ENCODE measurements at places on chromosomes 1 and 21.

DNA sequence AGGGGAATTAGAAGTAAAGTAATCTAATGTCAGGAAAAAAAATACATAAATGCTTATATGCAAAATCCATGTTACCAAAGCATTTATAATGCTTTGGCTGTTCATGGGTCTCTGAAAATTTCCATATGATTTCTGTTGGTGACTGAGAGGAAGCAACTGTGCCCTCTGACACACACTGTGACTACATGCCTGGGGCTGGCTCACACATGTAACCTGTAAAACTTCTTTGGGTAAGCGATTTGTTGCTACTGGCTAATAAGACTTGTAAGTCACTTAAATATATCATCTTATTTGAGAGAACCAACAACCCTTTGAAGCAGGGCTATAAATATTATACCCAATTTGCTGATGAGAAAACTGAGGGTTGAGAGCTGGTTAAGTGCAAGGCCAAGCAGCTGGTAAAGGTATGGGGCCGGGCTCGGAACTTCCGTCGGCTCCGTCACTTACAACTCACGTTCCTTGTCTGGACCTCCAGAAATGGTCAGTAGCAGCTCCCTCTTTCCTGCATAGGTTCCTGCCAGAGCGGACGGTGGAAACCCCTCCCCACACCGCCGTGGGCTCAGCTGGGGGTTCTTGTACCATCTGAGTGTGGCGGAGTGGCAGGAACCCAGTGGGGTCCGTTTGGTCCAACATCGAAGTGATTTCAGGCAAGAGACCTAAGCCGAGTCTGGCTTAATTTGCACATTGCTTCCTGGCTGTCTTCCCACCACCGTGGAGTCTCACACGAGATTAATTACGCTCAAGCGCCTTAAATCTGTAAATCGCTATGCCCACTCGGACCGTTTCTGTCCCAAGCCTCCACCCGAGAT is 714 bp downstream of the DFFA start:
- no peak for DNase-seq

- DNase-seq = no peak
Measured at GRCh38 chr1:236930503-236930902, 73.7 kb downstream of the MT1HL1 start.

DNA sequence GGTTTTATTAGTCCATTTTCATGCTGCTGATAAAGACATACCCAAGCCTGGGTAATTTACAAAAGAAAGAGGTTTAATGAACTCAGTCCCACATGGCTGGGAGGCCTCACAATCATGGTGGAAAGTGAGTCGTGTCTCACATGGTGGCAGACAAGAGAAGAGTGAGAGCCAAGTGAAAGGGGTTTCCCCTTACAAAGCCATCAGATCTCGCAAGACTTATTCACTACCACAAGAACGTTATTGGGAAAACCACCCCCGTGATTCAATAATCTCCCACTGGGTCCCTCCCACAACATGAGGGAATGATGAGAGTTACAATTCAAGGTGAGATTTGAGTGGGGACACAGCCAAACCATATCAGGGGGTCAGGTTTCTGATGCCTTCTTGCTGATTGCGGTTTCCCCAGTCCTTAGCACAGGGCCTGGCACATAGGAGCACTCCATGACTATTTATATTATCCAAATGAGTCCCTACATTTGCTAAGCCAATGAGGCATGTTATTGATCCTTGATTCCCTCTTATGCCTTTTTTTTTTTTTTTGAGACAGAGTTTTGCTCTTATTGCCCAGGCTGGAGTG is 35.3 kb upstream of the PAXBP1 start:
- no peak for DNase-seq

DNA sequence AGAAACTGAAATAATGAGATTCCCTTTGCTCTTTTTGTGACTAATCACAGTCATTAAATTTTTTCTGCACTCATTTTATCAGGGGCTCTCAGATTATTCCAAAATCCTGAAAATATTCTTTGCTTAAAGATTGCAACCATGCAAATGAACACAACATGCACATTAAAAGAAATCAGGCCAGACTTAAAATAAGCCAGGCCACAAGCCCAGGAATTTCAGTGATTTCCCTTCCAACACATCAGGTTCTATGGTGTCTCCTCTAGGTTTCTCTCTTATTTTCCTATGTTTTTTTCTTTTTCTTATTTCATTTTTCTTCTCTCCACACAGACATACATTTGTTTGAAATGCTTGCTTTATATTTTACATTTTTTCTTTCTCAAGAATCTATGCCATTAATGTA is 65.3 kb downstream of the NIBAN1 start:
- no peak for DNase-seq

DNA sequence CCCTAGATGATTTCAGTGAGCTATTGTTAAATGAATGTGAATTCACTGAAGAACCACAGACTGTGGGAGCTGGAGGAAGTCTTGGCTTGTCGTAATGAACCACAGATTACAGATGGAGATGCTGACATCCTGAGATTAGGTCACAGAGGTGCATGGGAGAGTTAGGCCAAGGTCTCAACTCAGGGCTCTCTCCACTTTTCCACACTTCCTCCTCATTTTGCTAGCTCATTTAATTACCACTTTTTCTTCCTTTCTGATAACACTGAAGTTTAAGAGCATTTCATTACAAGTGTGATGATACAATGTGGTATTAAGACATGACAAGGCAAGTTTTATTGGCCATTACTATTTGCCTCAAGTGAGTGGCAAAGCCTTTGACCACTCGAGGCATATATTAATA is 30.8 kb downstream of the ST6GALNAC3 start:
- no peak for DNase-seq

- DNase-seq = no peak
Measured at GRCh38 chr1:78493451-78493850, 2.7 kb downstream of the PTGFR start.

DNA sequence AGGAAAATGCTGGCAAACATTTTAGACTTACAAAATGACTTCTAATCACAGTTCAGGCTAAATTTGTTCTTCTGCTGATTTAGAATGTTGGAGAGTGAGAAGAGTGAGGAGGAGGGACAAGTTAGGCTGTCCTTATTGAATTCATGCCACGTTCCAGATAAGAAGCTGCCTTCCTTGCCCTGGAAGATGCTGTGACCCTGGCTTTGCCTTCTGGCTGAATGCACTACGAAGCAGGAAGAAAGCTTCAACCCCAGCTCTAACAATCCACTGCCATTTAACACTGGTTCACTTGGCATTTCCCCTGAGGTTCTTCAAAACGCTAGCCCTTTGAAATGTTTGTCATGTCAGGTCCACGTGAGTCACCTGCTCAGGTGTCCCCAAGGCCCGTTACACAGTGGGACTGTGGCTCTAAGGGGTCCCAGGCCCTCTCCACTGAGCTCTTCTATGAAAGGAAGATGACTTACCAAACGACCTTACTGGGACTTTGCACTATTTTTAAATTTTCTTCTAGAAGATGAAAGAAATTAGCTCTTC is 30.0 kb upstream of the LRRC8C start:
- DNase-seq = no peak

DNA sequence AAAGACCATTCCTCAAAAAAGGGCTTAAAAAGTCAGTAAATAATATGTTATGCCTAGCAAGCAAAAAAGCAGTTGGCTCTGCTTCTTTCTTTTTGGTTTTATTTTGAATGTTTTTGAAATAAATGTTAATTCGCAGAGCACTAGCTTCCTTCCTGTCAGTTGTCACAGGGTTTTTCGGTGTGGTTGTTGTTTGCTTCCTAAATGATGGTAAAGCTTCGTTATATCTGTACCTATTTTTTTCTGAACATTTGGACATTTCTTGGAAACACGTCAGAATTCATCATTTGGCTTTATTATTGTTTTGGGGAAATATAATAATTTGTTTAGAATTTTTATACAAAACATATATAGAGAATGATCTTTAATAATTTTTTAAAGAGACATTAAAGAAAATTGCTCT is 351.9 kb upstream of the SGIP1 start:
- no peak for DNase-seq

DNA sequence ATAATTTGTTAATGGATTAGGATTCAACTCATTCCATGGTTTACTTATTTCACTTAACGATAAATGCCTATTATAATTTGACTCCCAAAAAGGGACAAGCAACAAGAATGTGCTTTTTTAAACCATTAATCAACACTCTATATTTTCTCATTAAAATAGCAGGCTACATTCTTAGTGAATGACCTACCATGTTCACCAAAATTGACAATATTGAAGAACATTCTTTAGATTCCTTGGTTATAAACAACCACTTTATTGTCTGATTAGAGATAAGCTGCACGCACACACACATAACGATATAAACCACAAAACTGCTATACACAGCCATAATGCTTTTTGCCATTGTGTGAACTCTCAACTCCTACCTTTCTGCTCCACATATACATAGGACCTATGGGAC is 75.4 kb upstream of the LRRC7 start:
- no peak for DNase-seq

DNA sequence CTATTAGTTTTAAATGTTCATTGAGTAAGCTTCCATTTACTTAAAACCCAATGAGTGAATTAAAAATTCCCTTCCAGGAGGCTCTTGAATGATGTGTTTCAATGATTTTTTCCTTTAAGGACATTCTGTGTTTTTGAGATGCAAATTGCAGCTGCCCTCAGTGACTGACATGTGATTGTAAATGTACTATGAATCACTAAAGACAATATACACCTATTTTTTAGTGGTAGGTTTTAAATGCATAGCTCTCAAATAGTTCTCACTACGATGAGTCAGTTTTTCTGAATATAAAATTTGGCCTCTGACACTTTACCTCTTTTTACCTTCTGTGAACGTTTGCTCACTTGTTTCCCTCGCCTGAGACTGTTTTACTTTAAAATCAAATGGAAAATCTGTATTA is 204.7 kb downstream of the BARHL2 start:
- no peak for DNase-seq

GRCh38 chr1:171295821-171296220 is 18.2 kb upstream of the FMO4 start:
- DNase-seq = no peak

DNA sequence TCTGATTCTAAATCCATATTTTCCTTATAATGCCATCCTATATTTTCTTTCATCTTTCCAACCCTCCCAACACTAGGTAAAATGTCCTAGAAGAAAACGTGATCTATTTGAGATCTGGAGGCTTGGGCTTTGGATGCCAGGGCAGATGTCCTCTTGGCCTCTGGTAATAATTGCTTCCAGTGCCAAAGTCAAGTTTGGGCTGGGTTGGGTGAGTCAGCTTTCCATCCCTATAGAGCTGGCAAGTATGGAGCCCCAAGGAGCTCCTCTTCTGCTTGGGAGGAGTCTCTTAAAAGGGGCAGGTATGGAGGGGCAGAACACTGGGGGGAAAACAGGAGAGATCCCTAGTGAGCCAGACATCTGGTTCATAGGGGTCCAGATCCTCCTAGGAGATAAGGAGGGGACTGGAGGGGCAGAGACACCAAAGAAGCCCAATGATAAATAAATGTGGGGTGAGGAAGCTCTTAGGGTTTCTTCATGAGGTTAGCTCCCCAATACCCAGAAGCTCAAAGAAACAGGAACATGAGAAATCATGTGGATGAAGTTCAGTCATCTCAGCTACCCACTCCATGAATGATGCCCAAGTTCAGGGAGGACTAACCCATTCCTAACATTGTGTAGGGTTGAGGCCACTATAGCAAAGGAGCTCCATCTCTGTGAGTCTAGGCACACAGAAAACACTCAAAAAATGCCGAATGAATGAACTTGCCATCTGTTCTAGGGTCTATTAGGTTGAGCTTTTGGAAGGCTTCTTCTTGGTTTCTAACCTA is 3.5 kb downstream of the C1orf116 start:
- DNase-seq = no peak

DNA sequence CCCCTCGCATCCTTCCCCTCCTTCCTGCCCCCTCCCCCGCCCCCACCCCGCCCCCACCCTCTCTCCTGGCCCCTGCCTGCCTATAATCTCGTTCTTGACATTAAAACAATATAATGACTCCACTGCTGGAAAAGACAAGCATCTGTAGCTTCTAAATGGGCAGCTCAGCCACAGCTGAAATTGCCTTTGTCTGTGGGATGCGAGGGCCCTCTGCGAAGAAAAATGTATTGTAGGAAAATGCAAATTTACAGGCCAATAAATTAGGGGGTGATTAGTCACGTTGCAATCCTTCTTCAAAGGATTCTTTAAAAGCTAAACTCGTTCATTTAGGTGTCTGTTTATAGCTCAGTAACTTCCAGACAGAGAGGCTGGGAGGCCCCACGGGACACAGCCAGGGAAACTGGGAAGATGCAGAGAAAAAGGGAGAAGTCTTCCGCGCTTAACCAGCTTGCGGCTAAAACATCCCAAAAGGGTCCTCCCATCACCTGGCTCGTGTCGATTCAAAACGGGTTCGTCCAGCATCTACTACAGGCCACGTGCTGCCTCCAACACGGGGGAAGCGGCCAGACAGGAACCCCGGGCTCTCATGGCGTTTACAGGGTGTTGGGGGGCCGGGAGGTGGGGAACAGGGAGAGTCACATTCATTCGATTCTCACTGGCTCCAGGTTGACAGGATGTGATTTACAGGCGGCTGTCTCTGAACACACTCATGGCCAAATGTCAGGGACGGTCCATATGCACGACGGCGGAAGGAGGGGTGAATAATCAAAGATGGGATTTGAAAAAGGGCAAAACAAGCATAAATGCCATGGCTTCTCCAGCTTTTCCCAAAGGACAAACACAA is 100.5 kb upstream of the ZBTB40 start:
- no peak for DNase-seq

GRCh38 chr1:194698908-194699318 is 1512.5 kb upstream of the B3GALT2 start:
- no peak for DNase-seq

DNA sequence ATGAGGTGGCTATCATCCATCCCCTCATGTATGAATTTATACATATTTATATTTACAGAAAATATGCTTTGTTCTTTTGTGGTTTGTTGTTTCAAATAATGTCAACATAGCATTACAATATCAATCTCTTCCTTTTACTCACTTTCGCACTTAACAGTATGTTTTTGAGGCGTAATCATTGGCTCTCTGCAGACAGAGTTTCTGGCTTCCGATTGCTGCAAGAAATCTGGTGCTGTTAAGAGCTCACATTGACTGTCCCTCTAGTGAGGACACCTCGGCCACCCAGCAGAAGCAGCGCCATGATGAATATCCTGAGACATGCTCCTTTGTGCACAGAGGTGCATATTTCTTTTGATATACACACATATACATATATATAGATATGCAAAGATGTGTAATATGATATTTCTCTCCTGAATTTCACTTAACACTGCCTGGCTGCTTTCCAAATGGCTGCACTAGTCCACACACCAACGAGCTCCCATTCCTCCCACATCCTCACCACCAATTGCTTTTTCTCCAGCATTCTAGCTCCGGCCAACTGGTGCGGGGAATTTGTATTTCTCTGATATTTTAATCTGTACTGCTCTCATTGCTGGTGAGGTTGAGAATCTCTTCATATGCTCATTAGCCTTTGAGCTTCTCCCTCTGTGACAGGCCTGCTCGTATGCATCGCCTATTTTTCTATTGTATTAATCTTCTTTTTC is 248.4 kb downstream of the SIPA1L2 start:
- no peak for DNase-seq

- no peak for DNase-seq
Measured at GRCh38 chr1:235998812-235999211, 66.1 kb downstream of the NID1 start.

- DNase-seq = peak; percentile 32
Measured at GRCh38 chr1:39268112-39268581, 63.7 kb downstream of the MACF1 start.
